SW480 (cell line): ENCODE measurements at places on chromosomes 12 and 14.

GRCh38 chr14:75049731-75050201, 1.5 kb downstream of the MLH3 start:
- no peak for DNase-seq

GRCh38 chr12:21672146-21672545, 14.5 kb upstream of the LDHB start:
- no peak for DNase-seq

DNA sequence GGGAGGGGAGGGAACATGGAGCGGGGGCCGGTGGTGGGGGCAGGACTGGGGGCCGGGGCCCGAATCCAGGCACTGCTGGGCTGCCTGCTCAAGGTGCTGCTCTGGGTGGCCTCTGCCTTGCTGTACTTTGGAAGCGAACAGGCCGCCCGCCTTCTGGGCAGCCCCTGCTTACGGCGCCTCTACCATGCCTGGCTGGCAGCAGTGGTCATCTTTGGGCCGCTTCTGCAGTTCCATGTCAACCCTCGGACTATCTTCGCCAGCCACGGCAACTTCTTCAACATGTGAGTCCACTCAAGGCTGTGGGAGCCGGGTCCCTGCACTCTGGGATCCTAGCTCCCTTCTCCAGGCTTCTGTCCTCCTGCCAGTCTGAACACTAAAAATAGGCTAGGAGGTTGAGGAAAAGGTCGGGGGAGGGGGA, 1.1 kb downstream of the FITM1 start:
- no peak for DNase-seq

DNA sequence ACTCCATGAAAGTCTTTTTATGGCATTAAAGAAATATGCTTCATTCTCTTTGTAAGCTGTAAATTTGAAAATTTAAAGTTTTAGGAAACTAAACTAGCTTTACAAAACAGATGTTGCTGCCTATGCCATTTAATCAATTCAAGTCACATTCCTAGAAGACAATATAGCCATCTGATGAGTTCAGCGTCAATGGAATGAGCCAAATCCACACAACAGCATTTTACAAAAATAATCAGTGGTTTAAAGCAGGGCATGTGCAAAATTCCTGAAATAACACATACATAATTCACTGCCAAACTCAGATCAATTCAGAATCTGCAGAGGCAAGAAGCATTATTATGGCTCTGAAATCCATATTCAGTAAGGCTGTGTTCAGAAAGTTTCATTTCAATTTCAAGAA, 75.6 kb downstream of the MED13L start:
- DNase-seq = no peak

- no peak for DNase-seq
Measured at GRCh38 chr12:22634883-22635282, 9.9 kb downstream of the ETNK1 start.

- no peak for DNase-seq
Measured at GRCh38 chr12:58647495-58647894, 272.8 kb downstream of the LRIG3 start.

DNA sequence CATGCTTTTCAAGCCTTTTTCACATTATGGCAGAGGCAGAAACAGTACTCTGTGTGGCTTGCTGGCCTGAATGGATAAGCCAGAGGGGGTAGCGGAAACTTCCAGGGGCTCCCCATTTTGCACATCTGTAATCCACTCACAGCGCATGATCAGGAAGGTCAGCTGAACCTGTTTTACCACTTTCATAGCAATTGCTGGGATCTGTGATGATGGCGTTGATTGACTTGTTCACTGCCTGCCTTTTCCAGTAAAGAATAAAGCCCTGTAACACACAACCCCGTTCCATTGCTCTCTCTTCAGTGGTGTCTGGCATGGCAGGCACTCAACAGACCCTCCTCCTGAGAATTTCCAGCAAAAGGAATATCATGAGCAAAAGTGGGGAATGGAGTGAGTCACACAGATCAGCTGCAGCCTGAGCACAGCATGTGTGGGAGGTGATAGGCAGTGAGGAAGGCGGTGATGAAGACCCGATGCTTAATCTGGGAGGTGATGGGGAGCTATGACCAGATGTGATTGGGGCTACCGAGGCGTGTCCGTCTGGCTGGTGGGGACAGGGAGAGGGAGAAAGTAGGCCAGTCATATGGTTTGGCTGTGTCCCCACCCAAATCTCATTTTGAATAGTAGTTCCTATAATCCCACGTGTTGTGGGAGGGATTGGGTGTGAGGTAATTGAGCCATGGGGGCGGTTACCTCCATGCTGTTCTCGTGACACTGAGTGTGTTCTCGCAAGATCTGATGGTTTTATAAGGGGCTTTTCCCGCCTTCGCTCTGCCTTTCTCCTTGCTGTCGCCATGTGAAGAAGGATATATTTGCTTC, 44.7 kb upstream of the CHST11 start:
- DNase-seq = no peak

GRCh38 chr12:122983789-122984515, 3.5 kb downstream of the ARL6IP4 start:
- DNase-seq = no peak

DNA sequence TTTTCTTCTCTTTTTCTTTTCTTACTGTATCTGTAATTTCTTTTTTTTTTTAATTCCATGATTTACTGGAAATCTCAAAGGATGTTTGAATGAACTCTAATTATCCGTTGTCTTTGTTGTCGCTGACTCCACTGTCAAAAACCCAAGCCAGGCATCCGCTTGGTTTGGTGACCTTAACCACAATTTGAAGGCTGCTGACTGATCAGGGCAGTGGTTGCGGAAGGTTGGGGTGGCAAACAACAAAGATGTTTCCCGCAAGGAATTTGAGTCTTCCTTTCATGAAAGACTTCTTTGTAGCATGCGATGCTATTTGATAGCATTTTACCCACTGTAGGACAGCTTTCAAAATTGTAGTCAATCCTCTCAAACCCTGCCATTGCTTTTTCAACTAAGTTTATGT, 1013.8 kb downstream of the DIO2 start:
- peak; percentile 72 for DNase-seq

DNA sequence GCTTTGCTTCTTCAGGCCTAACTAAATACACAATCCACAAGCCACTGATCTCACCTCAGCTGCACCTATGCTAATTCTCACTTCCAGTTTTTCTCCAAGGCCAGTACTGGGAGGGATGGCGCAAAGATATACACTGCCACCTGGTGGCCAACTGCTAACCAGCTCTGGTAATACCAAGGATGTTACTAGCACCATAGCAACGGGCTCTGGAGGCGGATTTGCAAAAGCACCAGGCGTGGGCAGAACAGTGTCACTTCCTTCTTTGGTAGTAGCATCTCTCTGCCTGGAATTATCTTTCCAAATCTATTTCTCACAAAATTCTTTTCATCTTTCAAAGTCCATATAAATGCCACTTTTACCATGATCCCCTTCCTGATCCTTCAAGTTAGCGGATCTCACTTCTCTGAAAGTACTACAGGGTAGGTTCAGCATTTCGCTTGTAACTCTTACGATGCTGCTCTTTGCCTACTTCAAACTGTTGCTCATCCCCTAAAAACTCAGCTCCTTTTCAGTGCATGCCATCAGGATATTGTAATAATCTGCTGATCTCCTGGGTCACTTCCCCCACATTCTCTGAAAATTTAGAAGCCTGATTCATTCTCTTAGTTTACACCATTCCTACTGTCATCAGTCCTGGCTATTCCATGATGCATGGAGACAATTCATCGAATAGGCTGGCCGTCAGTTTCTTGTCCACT, 37.1 kb upstream of the FOXJ2 start:
- peak; percentile 94 for DNase-seq

GRCh38 chr12:64212119-64212746, 9.9 kb downstream of the KICS2 start:
- no peak for DNase-seq

DNA sequence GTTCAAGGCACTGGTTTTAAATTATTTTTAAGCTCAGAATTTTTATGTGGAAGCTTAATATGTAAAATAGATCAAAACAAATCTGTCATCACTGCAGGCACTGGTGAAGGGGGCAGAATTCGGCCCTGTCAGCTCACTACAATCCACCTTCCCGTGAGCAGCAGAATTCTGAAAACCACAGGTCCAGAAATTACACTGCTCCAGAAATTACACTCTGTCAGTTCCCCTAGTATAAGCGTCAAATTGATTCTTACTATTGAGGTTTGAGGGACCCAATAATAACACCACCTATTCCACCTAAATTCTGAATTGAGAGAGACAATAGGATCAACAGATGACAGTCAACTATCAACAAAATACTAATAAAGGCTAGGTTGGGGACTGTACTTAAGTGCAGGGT, 245.5 kb downstream of the PHLDA1 start:
- no peak for DNase-seq

GRCh38 chr12:6779708-6780432, 7.5 kb downstream of the LAG3 start:
- DNase-seq = peak; percentile 46

GRCh38 chr12:39722504-39722903, 102.9 kb upstream of the ABCD2 start:
- no peak for DNase-seq

GRCh38 chr14:55212634-55213033, 21.2 kb upstream of the DLGAP5 start:
- no peak for DNase-seq

- DNase-seq = no peak
Measured at GRCh38 chr14:50792634-50793068, 38.3 kb downstream of the NIN start.
